ENCODE measurements at places on chromosomes 3 and 15. TPM values are rescaled to one million over a fixed set of nuclear protein-coding genes. Genes with fewer than 3 reads are reported as not detected.

The SLC25A38 gene
- total RNA-seq = 13.7 TPM

- DNase-seq = peak; percentile 91
Observed at GRCh38 chr3:186783731-186784515, 546 bp downstream of the EIF4A2 start.

DNA sequence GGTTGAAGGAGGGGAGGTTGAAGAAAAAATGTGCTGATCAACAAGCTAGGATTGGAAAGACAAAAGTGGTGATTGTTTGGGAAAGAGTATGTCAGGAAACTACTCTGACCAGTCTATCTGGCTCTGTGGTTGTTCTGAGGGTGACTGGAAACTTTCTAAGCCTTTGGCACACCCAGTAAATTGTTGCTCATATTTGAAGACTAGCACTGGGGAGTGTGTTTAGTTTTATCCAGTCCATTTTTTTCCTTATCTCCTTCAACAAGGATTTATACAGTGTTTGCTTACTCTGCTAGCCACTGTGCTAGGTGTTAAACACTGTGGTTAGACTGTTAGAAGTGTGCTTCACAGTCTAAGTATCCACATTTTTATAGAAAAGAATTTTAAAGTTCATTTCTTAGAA is 28.8 kb downstream of the PPM1L start:
- DNase-seq = no peak

The LTK gene
- not detected for total RNA-seq

DNA sequence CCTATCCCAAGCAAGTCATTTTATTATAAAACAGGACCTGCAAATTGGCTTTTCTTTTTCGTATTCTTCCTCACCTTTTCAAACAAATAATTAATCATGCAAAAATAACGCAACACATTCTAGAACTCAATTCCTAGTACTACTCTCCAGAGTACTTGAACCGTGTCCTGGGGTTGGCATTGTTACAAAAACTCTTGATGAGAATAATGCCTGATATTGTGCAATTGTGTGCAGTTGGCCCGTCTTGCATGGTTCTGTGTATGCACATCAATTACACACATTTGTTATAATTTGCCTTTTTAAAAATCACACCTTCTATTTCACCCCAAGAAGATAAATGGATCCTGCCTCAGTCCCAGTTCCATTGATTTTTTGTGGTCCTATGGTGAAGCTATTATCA is 205.4 kb downstream of the EPHB1 start:
- no peak for DNase-seq

- DNase-seq = peak; percentile 28
Observed at GRCh38 chr15:50066202-50066601, 52.8 kb downstream of the ATP8B4 start.

- DNase-seq = peak; percentile 92
Observed at GRCh38 chr15:100713163-100713867, 110.9 kb downstream of the ASB7 start.

The CELSR3 gene
- 0.22 TPM for total RNA-seq

The SCAANT1 gene
- total RNA-seq = 1.7 TPM
